H9 (cell line): ENCODE measurements at places on chromosomes 4 and X.

DNA sequence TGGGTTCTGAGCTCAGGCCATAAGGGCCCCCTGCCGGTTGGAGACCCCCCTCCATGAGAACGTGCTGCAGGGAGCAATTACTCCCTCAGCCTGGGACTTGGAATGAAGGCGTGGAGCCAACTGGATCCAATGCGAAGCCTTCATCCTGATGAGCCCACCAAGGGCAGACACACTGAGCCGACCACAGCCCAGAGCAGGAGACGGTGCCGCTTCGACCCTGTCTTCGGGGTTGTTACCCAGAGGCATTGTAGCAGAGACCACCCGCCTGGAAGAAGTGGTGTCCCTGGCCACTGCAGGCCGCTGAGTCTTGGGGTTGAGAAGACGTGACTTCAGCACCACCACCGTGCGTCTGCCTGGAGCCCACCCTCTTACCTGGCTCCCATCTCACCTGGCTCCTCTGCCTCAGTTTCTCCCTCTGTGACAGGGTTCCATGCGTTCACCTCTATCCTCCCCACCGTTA, 7.0 kb upstream of the NKX1-1 start:
- H3K27me3 ChIP-seq, result peaks cover 30% of the 10 kb centered on the region; the same call in 1 of the 2 replicates
- peak; percentile 22 for DNase-seq

GRCh38 chr4:169174247-169174646, 96.5 kb downstream of the SH3RF1 start:
- no peaks in the 10 kb centered on the region for H3K36me3 ChIP-seq
- no peaks in the 10 kb centered on the region; the same call in 1 of the 2 replicates for H3K4me1 ChIP-seq
- H3K27ac ChIP-seq, result no peak overlapping the region
- H3K4me3 ChIP-seq, result no peak overlapping the region
- H3K27me3 ChIP-seq, result no peaks in the 10 kb centered on the region

GRCh38 chr4:140372751-140373327, 607 bp upstream of the SCOC start:
- no peaks in the 10 kb centered on the region for H3K4me1 ChIP-seq
- no peak overlapping the region for H3K27ac ChIP-seq
- no peaks in the 10 kb centered on the region for H3K27me3 ChIP-seq

DNA sequence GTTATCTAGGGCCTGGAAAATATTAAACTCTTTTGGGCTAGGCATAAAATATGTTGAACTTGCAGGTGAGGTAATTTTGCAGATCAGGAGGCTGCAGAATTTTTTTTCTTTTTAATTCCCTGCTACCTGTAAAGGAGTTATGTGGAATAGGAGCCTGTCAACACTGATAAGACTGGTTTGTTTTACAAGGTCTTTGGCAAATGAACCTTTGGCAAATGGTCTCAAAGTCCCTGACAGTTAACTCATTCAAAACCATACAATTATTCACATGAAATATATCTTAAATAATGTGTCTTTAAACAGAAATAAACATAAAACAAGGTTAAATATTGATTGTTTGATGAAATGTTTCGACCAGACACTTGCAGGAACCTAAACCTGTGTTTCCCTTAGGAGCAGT, 340.2 kb downstream of the GASK1B start:
- H3K27me3 ChIP-seq, result no peaks in the 10 kb centered on the region
- no peak overlapping the region for H3K4me3 ChIP-seq
- no peak overlapping the region for H3K27ac ChIP-seq
- DNase-seq, result no peak
- no peaks in the 10 kb centered on the region for H3K4me1 ChIP-seq
- no peaks in the 10 kb centered on the region for H3K36me3 ChIP-seq

GRCh38 chr4:164906368-164906767, 29.4 kb downstream of the APELA start:
- no peaks in the 10 kb centered on the region for H3K4me1 ChIP-seq
- DNase-seq, result no peak
- no peaks in the 10 kb centered on the region for H3K27me3 ChIP-seq
- peaks cover 4% of the 10 kb centered on the region for H3K36me3 ChIP-seq
- no peak overlapping the region for H3K4me3 ChIP-seq

- DNase-seq, result no peak
- no peak overlapping the region for H3K27ac ChIP-seq
- H3K4me3 ChIP-seq, result no peak overlapping the region
- no peaks in the 10 kb centered on the region for H3K27me3 ChIP-seq
These were observed 29.9 kb downstream of the HMX1 start for GRCh38 chr4:8841678-8842268.

DNA sequence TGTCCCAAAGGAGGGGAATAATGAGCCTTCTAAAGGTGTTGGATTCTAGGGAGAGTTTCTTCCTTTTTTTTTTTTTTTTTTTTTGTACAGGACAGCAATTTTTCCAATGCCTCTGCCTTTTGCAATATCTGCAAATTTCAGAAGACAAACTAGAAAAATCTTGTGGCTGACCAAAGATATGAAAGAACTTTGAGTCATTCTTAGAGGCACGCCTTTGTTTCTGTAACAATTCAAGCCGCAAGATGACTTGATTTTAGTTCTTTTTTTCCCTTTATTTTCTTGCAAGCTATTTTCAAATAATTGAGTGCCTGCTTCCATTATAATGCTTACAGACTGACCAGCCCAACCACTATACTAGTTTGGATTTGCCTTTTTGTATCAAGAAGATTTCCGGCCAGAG, 47.6 kb upstream of the UXT start:
- H3K4me1 ChIP-seq, result no peaks in the 10 kb centered on the region
- H3K4me3 ChIP-seq, result no peak overlapping the region
- no peaks in the 10 kb centered on the region for H3K27me3 ChIP-seq
- H3K36me3 ChIP-seq, result no peaks in the 10 kb centered on the region

DNA sequence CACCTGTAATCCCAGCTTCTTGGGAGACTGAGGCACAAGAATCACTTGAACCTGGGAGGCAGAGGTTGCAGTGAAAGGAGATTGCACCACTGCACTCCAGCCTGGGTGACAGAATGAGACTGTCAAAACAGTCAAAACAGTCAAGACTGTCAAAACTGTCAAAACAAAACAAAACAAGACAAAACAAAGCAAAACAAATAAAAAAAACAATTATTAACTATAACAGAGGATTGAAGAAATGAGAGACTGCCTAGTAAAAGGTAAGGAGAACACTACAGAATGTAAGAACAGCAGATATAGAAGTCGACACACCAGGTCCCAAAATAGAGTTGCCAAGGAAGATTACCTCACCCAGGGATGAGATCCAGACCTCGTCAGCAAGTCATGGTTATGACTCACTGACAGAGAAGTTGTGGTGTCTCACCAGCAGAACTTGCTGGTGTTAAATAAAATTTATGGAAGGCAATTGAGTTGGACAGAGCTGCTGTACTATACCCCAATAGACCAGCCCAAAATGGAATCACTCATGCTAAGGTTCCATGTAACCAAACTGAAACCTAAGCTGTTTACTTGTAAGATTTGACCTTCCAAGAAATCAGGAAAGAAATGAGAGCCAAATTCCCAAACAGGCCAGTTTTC, 32.1 kb upstream of the GK start:
- DNase-seq, result no peak
- peaks cover 5% of the 10 kb centered on the region; the same call in 1 of the 2 replicates for H3K36me3 ChIP-seq
- no peaks in the 10 kb centered on the region for H3K27me3 ChIP-seq
- no peak overlapping the region for H3K27ac ChIP-seq
- H3K4me3 ChIP-seq, result no peak overlapping the region
- no peaks in the 10 kb centered on the region; the same call in 1 of the 2 replicates for H3K4me1 ChIP-seq

- H3K4me3 ChIP-seq, result no peak overlapping the region
- H3K36me3 ChIP-seq, result peaks cover 2% of the 10 kb centered on the region
- no peak for DNase-seq
- no peaks in the 10 kb centered on the region for H3K4me1 ChIP-seq
- no peak overlapping the region for H3K27ac ChIP-seq
- no peaks in the 10 kb centered on the region for H3K27me3 ChIP-seq
These were observed 154.6 kb downstream of the ATOH1 start for GRCh38 chr4:93983140-93983539.

DNA sequence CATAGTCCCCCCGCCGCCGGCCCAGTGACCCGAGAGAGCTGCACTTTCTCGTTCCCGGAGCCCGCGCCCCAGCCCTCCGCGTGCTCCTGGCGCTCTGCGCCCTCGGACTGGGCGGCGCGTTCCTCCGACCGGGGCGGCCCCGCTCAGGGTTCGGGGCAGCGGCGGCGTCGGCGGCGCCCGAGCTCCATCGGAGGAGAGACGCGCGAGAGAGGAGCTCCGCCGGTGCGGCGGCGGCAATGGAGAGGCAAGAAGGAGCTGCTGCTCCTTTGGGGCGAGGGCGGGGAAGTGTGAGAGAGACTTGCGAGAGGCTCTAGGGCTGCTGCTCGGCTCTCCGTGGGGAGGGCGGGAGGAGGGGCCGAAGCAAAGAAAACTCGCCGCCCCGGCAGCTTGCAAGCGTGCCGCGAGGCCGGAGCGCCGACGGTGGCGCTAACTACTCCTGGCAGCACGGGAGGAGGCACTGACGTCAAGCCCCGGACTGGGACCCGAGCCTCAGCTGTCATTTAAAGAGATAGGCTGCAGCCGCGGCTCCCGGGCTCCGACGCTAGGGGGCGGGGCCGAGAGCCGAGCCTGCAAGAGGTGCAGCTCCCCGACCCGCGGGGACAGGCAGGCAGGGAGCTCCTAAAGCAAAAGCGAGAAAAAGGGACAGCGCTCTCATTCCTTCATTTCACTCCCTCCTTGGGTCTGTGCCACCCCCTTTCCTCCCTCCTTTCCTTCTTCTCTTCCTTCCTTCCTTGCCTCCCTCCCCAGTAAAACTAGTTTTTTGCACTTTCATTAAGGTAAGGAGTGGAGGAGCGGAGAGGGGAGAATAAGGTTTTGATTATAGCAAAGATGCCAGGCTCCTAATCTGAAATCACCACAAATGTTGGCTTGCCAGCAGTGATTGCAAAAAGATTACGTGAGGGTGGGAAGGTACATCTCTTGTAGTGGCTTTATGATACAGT, at the start of gene KCTD8:
KCTD8 (minus strand) TSS at position 289 of the 941 bp plus-strand sequence.
- H3K4me1 ChIP-seq, result no peaks in the 10 kb centered on the region
- H3K27me3 ChIP-seq, result no peaks in the 10 kb centered on the region; the same call in 1 of the 2 replicates
- H3K4me3 ChIP-seq, result peak within 1 kb of the TSS; percentile 74
- H3K36me3 ChIP-seq, result peaks cover 2% of the 10 kb centered on the region; the same call in 2 of the 3 replicates

DNA sequence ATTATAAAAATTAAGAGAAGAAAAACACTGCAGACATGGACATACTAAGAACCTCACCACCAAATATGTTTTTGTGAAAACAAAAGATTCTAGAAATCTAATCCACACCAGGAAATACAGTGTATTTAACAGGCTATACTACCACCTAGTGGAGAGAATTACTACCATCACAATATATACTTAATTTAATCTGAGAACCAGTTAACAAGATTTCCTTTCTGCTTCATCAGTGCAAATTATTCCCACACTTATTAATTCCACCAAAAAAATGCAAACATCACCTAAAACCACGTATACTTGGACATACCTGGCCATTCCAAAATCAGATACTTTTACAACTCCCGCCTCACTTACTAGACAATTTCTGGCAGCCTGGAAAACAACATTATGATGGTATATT, 7.0 kb upstream of the TXK start:
- H3K27me3 ChIP-seq, result no peaks in the 10 kb centered on the region
- H3K36me3 ChIP-seq, result no peaks in the 10 kb centered on the region
- H3K4me1 ChIP-seq, result no peaks in the 10 kb centered on the region
- no peak overlapping the region for H3K4me3 ChIP-seq

GRCh38 chr4:168057412-168057811, 34.9 kb upstream of the ANXA10 start:
- no peaks in the 10 kb centered on the region for H3K27me3 ChIP-seq
- DNase-seq, result no peak
- H3K27ac ChIP-seq, result no peak overlapping the region
- H3K4me3 ChIP-seq, result no peak overlapping the region
- H3K4me1 ChIP-seq, result no peaks in the 10 kb centered on the region
- no peaks in the 10 kb centered on the region for H3K36me3 ChIP-seq

- H3K27me3 ChIP-seq, result no peaks in the 10 kb centered on the region
- peaks cover 2% of the 10 kb centered on the region; the same call in 1 of the 2 replicates for H3K4me1 ChIP-seq
- peak within 1 kb of the TSS; percentile 92 for H3K27ac ChIP-seq
- H3K36me3 ChIP-seq, result peaks cover 54% of the 10 kb centered on the region
These were observed at the start of gene OTUD5 for GRCh38 chrX:48957477-48957826. TSS of gene OTUD5 (minus strand) at chrX:48957607. CDS start at chrX:48957570, 37 bp downstream.

DNA sequence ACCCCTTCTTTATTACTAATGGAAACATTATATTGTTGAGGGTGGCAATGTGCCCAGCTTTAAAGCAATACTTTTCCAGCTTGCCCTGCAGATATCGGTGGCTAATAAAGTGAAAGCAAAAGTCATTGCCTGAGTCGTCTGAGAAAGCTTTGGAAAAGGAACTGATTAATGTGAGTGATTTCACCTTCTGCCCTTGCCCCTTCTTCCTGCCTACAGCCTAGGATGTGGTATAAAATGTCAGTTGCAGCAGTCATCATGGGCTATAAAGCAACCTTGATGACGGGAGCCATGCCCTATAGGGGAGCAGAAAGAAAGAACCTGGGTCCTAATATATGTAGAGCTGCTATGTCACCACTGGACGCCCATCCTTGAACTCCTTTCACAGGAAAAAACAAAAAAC, 132.4 kb upstream of the USP9X start:
- H3K27ac ChIP-seq, result no peak overlapping the region
- no peak for DNase-seq
- H3K4me3 ChIP-seq, result no peak overlapping the region

DNA sequence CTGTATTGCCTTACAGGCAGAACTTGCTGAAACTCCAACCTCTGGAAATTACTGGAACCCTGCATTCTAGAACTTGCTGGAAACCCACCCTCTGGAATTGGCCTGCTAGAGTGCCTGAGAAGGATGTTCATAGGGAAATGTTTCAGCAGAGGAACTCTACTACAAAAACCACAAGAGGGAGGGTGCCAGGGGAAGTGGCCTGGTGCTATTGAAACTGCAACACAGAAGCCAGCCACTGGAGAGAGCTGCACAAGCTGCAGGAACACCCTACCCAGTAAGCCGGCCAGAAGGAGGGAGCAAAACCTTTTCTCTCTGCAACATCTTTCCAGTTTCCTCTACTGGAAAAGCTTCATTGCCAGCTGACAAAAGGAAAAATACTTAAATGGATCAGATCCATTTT, 2.5 kb upstream of the BRWD3 start:
- DNase-seq, result peak; percentile 58
- H3K27ac ChIP-seq, result no peak overlapping the region

DNA sequence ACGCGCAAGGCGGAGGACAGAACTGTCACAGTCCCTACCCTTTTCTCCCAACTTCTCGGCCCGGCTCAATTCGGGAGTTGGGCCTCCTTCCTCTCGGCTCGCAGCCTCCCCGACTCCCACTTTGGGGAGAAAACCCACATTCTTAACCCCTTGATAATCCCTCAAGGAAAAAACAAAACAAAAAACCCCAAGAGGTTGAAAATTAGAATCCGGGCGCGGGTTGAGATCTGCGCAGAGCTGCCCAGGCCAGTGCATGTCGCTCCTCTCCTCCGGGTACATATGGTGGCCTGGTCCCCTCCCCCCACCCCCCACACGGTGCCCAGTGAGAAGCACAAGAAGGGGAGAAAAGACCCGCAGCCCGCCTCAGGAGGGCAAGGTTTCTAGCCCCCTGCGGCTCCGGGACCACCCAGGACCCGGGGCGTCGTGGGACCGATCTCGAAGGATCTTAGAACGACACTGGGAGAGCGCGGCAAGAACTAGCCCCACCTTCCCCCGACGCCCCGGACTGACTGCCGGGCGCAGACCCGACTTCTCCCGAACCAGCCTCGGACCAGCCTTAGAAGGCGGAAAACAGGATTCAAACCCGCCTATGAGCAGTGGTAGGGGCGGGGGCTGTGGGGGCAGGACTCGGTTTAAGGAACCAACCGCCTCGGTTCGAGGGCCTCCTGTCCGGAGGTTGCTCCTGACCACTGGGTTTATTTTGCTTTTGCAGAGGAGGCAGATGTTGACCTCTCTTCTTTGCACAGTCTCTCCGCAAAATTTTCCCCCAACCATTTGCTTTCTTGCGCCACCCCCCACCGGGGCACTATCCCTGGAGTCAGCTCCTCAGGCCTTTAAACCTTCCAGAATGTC, 2.5 kb upstream of the PDGFRA start:
- H3K36me3 ChIP-seq, result no peaks in the 10 kb centered on the region
- peaks cover 75% of the 10 kb centered on the region for H3K27me3 ChIP-seq
- H3K4me3 ChIP-seq, result peak overlapping the region; percentile 62
- DNase-seq, result peak; percentile 50
- H3K27ac ChIP-seq, result no peak overlapping the region
- H3K4me1 ChIP-seq, result no peaks in the 10 kb centered on the region; the same call in 1 of the 2 replicates
